Muscle of back (tissue), 13 donors: ENCODE measurements at places on chromosomes 4 and X.
A peak's percentile ranks its signal among the peaks of the same experiment; 100 is the strongest.

DNA sequence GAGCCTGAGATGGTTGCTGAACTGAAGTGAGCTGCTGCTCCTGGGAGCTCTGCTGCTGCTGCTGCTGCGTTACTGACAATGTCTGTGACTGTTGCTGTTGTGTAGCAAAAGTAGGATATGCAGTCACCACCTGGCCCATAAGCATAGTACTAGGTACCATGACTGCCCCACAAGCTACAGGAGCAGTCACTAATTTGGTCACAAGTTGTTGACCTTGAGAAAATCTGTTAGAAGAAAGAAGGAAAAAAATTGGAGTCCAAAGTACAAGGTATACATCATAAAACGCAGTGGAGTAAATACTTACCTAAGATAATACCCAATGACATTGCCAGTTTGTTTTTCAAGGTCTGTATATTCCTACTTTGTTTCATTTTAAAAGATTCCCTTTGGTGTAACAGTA, 42.6 kb downstream of the TMEM165 start:
- DNase-seq, result no peak

DNA sequence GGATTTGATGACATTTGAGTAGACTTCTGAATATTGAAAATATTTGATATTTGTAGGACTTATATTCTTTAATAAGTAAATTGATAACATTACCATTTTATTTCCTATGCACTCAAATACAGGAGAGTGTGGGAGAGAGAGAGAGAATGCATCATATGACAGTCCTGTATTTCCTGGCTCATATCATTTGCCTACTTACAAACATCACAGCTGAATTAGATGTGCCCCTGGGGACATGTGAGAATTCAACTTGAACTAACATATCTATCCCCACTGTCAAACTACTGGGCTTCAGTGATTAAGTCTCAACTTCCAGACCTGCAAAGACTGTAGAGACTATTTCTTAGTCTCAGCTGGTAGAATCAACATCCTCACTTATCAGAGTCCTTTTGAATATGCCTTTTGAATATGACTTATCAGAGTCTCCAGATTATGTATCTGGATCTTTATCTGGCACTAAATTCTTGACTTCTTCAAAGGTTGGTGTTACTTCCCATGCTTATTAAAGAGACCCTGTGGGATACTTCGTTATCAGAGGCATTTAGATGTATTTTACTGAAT, 75.5 kb downstream of the PABPC4L start:
- no peak for DNase-seq

DNA sequence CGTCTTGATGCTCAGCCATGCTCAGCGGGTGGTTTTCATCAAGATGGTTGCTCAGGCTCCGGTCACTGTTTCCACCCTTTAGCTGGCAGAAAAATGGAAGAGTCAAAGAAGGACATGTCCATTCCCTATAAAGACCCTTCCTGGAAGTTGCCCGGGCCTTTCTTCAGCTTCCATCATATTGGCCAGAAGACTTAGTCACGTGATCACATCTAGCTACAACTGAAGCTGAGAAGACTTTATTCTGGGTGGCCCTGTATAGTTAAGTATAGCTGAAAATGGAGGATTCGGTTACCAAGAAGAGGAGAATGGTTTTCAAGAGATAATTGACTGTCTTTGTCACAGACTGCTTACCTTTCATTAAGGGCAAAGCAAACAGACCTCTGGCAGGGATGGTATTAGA, 296.7 kb upstream of the CASK start:
- DNase-seq, result no peak

DNA sequence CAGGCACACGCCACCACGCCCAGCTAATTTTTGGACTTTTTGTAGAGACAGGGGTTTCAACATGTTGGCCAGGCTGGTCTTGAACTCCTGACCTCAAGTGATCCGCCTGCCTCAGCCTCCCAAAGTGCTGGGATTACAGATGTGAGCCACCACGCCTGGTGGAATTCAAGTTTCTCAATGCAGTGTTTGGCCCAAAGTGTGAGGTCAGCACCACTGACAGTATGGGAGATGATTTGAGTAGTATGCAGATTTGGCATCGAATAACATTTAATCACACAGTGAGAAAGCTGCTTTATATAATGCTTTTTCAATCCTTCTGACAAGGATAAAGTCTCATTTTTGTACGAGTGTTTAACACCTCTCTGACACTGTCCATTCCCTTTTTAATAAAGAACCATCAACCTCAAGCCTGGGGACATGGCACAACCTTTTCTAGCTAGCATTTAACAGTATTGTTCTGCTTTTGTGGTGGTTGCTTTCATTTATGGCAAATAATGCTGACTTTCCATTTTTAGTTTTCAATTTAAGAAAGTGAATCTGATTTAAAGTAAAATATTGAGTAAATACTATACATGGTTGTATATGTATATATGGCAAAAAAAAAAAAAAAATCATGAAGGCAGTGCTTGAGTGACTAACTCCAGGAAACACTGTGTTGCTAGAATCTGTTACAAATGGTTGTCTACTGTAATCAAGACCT, 4.3 kb upstream of the NSUN7 start:
- DNase-seq, result no peak

DNA sequence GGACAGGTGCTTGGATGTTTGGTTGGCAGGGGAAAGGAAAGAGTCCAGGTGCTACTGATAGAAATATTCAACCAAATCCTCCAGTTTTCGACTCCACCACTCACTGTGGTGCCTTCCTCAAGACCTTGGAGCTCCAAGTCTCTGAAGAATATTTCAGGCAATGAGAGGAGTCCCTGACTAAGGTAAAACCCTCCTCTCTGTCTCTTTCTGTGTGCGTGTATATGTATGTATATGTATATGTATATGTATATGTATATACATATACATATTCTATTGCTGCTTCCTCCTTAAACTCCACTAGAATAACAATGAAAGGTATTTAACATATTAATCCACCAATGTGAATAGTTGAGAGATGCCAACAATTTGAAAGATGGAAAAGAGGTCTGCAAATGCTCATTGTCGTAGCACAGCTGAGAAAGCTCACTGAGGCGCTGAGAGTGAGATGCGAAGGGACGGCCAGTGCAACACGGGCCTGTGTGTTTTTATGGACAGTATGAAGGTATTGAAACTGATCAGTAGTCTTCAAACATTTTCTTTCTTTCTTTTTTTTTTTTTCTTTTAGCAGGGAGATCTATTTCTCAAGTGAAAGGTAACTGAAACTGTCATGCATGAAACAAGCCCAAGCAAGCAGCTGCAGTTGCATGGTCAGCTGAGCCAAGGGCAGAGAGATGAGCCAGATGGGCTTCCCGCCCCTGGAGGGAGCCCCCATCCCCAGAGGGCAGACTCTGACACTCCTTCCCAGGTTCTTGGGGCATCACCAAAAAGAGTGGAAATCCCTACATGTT, 41.1 kb upstream of the HS3ST1 start:
- no peak for DNase-seq

DNA sequence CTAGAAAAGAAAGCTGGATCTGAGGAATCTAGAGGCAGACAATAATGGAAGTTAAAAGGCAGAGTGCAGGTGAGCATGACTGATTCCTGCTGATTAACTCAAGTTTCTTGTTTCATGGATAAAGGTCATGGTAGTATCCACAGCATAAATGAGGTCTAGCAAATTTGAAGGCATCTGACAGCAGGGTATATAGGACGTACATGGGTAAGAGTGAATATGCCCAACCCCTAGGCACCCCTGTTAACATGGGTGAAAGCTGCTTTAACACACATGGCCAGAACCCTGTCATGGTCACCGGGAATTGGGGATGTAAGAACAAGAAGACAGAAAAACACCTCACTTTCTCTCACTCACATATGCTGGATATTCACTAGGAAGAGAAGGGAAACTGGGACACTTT, 25.0 kb downstream of the NLRP2B start:
- DNase-seq, result no peak

GRCh38 chrX:45716750-45717149, 516.1 kb upstream of the DIPK2B start:
- no peak for DNase-seq

GRCh38 chr4:119113033-119113655, 22.5 kb upstream of the MYOZ2 start:
- DNase-seq, result peak; percentile 83

- peak; percentile 3 for DNase-seq
Observed at GRCh38 chr4:165874072-165874790, 1.2 kb downstream of the TLL1 start.

- DNase-seq, result no peak
Observed at GRCh38 chrX:118022753-118023152, 93.9 kb downstream of the KLHL13 start.
